ENCODE measurements at places on chromosomes 5 and 9.

GRCh38 chr9:127004946-127005769 is 90.6 kb downstream of the RALGPS1 start:
- peaks cover 3% of the 10 kb centered on the region for H3K4me1 ChIP-seq
- no peaks in the 10 kb centered on the region for H3K36me3 ChIP-seq
- H3K4me3 ChIP-seq, result no peak overlapping the region
- no peaks in the 10 kb centered on the region for H3K27me3 ChIP-seq

- H3K27ac ChIP-seq, result no peak overlapping the region
- peaks cover 83% of the 10 kb centered on the region for H3K36me3 ChIP-seq
- H3K27me3 ChIP-seq, result no peaks in the 10 kb centered on the region
- H3K4me3 ChIP-seq, result no peak overlapping the region
- DNase-seq, result no peak
These were observed 75.6 kb downstream of the PRRT1B start for GRCh38 chr9:131620764-131621520.

- no peaks in the 10 kb centered on the region for H3K36me3 ChIP-seq
- H3K4me1 ChIP-seq, result peaks cover 5% of the 10 kb centered on the region
- H3K27ac ChIP-seq, result no peak overlapping the region
- DNase-seq, result no peak
- no peaks in the 10 kb centered on the region for H3K27me3 ChIP-seq
These were observed 128.2 kb downstream of the OLFM1 start for GRCh38 chr9:135215571-135216161.

DNA sequence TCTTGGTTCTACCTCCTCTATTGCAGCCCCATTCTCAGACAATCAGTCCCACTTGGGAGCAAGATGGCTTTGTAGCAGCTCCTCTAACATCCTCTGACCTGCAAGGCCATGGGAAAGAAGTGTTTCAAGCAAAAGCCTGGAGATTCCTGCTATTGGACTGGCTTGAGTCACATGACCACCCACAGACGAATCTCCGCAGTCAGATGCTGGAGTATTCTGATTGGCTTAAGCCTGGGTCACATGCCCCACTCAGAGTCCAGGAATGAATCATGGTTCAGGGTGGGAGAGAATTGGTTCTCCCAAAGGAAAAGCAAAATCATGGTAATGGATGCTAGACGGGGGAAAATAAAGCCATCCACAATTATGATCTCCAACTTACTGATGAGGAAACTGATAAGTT is 22.6 kb upstream of the LMX1B start:
- no peaks in the 10 kb centered on the region for H3K27me3 ChIP-seq
- peaks cover 21% of the 10 kb centered on the region for H3K4me1 ChIP-seq
- no peak overlapping the region for H3K27ac ChIP-seq
- no peaks in the 10 kb centered on the region for H3K36me3 ChIP-seq
- no peak overlapping the region for H3K4me3 ChIP-seq

DNA sequence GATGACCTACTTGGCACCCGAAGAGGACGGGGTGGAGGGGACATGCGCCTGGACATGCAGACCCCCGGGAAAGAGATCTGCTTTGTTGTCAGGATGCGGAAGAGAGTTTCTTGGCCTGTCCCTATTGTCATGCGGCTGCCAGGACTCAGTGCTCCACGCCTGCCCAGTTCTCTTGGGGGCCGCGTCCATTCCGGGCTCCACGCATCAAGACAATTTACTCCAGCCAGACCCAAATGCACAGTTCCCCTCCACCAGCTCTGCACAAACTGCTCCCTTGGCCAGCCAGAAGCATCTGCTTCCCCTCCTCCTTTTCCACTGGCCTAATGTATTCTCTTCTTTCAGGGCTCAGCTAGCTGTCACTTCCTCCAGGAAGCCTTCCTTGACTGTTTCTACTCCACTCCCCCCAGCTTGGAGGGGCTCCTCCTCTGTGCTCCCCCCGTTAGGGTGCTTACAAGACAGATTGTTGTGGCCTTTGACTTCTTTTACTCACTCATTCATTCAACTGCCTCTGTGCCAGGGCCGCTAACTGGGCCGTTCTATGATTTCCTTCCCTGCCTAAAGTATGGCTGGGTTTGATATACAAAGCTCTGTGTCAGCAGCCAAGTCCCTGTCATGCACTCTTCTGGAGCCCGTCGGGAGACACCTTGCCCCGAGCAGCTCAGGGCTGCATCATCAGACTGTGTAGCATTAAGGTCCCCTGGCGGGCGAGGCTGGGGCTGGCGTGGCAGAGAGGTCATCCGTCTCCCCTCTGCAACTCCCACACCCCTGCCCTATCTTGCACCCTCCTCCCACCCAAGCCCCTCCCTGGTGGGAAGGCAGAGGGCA is 6.6 kb downstream of the FIBCD1 start:
- H3K4me1 ChIP-seq, result peaks cover 34% of the 10 kb centered on the region
- H3K27ac ChIP-seq, result peak overlapping the region; percentile 81
- peak overlapping the region; percentile 29 for H3K4me3 ChIP-seq
- H3K36me3 ChIP-seq, result no peaks in the 10 kb centered on the region
- H3K27me3 ChIP-seq, result peaks cover 54% of the 10 kb centered on the region

DNA sequence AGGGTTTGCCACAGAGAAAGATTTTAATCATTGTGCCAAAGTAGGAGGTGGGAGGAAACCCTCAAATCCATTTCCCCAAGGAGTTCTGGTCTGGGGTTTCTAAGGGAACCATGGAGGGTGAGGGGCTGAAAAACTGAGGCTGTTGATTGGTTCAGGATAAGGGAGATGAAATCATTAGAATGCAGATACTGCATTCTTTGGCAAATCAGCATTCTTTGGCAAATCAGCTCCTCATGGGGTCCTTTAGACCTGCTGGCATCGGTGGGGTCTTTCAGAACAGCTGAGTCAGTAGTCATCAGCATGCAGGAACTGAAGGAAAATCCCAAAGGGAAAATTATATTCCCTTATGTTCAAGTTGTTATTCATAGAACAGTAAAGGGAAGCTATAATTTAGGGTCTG is 585.5 kb downstream of the ISL1 start:
- no peaks in the 10 kb centered on the region for H3K4me1 ChIP-seq
- no peaks in the 10 kb centered on the region for H3K36me3 ChIP-seq
- no peaks in the 10 kb centered on the region for H3K27me3 ChIP-seq
- H3K4me3 ChIP-seq, result no peak overlapping the region

- no peak overlapping the region for H3K27ac ChIP-seq
- H3K36me3 ChIP-seq, result no peaks in the 10 kb centered on the region
- no peaks in the 10 kb centered on the region for H3K27me3 ChIP-seq
- H3K4me1 ChIP-seq, result no peaks in the 10 kb centered on the region
- no peak overlapping the region for H3K4me3 ChIP-seq
These were observed 10.7 kb upstream of the SUB1 start for GRCh38 chr5:32574540-32575175.

- H3K36me3 ChIP-seq, result peaks cover 31% of the 10 kb centered on the region
- H3K4me3 ChIP-seq, result peak overlapping the region; percentile 15
- peak; percentile 96 for DNase-seq
- H3K27me3 ChIP-seq, result no peaks in the 10 kb centered on the region
These were observed 50.4 kb upstream of the STXBP1 start for GRCh38 chr9:127561491-127562278.

- no peak overlapping the region for H3K4me3 ChIP-seq
- H3K36me3 ChIP-seq, result no peaks in the 10 kb centered on the region
- H3K27ac ChIP-seq, result no peak overlapping the region
- no peaks in the 10 kb centered on the region for H3K4me1 ChIP-seq
These were observed 2.0 kb upstream of the TEX48 start for GRCh38 chr9:114684036-114684435.

DNA sequence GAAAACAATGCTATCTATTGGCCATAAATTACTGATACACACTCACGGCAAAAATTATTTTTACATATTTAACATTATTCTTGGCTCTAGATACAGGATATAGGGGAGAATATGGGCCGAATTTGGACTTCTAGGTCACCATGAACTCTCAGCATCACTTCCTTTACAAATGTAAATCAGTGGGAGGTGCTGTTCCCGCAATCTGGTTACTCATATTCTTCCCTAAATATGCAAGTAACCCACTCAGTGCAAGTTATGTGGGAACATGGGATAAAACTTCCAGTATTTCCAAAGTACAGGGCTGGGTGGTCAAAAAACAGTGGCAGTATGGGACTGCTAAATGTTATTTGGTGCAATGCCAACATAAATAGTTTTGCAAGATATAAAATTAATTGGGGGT is 145.6 kb downstream of the PPP2R2B start:
- no peak for DNase-seq
- no peaks in the 10 kb centered on the region for H3K36me3 ChIP-seq
- H3K27me3 ChIP-seq, result no peaks in the 10 kb centered on the region
- H3K27ac ChIP-seq, result no peak overlapping the region

- H3K36me3 ChIP-seq, result no peaks in the 10 kb centered on the region
- H3K4me1 ChIP-seq, result no peaks in the 10 kb centered on the region
- DNase-seq, result no peak
- no peak overlapping the region for H3K27ac ChIP-seq
These were observed 1267.5 kb upstream of the CDH9 start for GRCh38 chr5:28305891-28306290.

DNA sequence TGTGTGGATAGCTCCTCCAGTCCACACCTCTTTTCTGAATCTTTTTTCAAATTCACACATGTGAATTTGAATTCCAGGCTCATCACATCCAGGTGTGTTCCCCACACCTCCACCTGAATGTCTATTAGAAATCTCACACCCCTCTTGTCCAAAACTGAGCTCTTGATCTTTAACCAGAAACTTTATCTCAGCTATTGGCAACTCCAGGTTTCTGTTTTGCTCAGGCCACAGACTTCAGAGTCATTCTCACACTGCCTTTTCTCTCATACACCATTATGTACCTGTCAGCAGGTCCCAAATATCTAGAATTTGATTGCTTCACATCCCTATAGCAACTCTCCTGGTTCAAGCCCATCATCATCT is 11.6 kb downstream of the NIPSNAP3B start:
- H3K27me3 ChIP-seq, result no peaks in the 10 kb centered on the region
- peaks cover 10% of the 10 kb centered on the region for H3K4me1 ChIP-seq
- no peak overlapping the region for H3K4me3 ChIP-seq
- no peak overlapping the region for H3K27ac ChIP-seq

- no peak overlapping the region for H3K4me3 ChIP-seq
- peaks cover 5% of the 10 kb centered on the region for H3K4me1 ChIP-seq
- H3K27me3 ChIP-seq, result no peaks in the 10 kb centered on the region
- H3K36me3 ChIP-seq, result no peaks in the 10 kb centered on the region
- no peak for DNase-seq
These were observed 217.2 kb upstream of the DAPK1 start for GRCh38 chr9:87280421-87280820.

- H3K27me3 ChIP-seq, result no peaks in the 10 kb centered on the region
- DNase-seq, result no peak
- H3K4me3 ChIP-seq, result peak overlapping the region; percentile 59
- H3K4me1 ChIP-seq, result peaks cover 66% of the 10 kb centered on the region
These were observed 27.4 kb downstream of the PTPA start for GRCh38 chr9:129138476-129139232.

DNA sequence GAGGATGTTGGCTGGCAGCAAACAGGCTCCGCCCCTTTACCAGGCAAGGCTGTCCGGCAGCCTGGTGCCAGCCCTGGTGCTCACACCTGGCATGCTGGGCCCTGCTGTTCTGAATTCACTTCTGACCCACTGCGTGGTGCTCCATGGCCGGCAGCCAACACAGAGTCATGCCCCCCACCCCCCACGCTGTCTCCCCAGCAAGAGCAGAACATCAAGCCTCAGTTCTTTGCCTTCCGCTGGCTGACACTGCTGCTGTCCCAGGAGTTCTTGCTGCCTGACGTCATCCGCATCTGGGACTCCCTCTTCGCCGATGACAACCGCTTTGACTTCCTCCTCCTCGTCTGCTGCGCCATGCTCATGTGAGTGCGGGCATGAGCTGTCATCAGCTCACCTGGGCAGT is 12.6 kb upstream of the ENDOG start:
- H3K27me3 ChIP-seq, result no peaks in the 10 kb centered on the region
- no peaks in the 10 kb centered on the region for H3K4me1 ChIP-seq
- no peak for DNase-seq
- H3K4me3 ChIP-seq, result no peak overlapping the region
- peaks cover 81% of the 10 kb centered on the region for H3K36me3 ChIP-seq
- H3K27ac ChIP-seq, result no peak overlapping the region

GRCh38 chr9:133205996-133206931 is 2.8 kb downstream of the OBP2B start:
- no peaks in the 10 kb centered on the region for H3K27me3 ChIP-seq
- no peaks in the 10 kb centered on the region for H3K4me1 ChIP-seq
- H3K27ac ChIP-seq, result no peak overlapping the region
- H3K4me3 ChIP-seq, result no peak overlapping the region
- no peak for DNase-seq

DNA sequence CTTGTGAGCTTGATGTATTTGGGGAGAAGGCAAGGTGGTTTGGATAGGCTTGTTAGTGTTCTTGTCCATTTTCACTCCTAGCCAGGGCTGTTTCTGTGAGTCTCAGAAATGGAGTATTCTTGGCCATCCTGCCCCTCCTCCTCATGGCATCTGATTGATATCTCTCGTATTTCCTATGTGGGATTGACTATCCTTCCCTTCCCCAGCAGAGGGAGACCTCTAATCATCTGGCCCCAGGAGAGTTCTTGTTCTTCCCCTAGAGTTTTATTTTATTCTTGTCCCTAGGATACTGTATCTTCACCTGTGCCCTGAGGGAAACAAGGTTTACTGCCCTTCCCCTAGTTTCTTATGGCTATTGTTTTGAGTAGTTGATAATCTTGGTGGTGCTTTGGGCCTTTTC is 114.4 kb downstream of the VPS13A start:
- H3K36me3 ChIP-seq, result no peaks in the 10 kb centered on the region
- H3K4me1 ChIP-seq, result peaks cover 17% of the 10 kb centered on the region
- no peaks in the 10 kb centered on the region for H3K27me3 ChIP-seq
- DNase-seq, result no peak
- no peak overlapping the region for H3K4me3 ChIP-seq

- no peaks in the 10 kb centered on the region for H3K4me1 ChIP-seq
- no peak overlapping the region for H3K4me3 ChIP-seq
- no peaks in the 10 kb centered on the region for H3K36me3 ChIP-seq
- DNase-seq, result no peak
- no peaks in the 10 kb centered on the region for H3K27me3 ChIP-seq
- no peak overlapping the region for H3K27ac ChIP-seq
These were observed 456.1 kb upstream of the ARRDC3 start for GRCh38 chr5:91839233-91839632.

- DNase-seq, result no peak
- H3K4me1 ChIP-seq, result peaks cover 31% of the 10 kb centered on the region
- H3K27me3 ChIP-seq, result no peaks in the 10 kb centered on the region
- no peaks in the 10 kb centered on the region for H3K36me3 ChIP-seq
These were observed 29.5 kb downstream of the FOXD1 start for GRCh38 chr5:73419117-73419464.

DNA sequence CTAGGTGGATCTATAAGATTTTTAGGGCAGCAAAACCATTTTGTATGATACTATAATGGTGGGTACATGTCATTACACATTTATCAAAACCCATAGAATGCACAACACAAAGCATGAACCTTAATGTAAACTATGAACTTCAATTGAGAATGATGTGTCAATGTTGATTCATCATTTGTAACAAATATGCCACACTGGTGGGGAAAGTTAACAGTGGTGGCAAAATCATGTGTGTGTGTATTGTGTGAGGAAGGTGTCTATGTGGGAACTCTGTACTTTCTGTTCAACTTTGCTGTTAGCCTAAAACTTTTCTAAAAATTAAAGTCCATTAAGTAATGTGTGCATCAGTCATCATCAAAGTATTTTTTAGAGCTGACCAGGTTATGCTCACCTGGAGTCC is 38.9 kb downstream of the HAVCR1 start:
- no peaks in the 10 kb centered on the region for H3K27me3 ChIP-seq
- H3K4me3 ChIP-seq, result no peak overlapping the region
- H3K4me1 ChIP-seq, result no peaks in the 10 kb centered on the region
- DNase-seq, result no peak

Measured in esophagus muscularis mucosa (tissue), 4 donors.